ENCODE measurements at places on chromosomes 16 and 17. TPM values are rescaled to one million over a fixed set of nuclear protein-coding genes. Genes with fewer than 3 reads are reported as not detected.

Gene LRRC37A2
- total RNA-seq: 3.7 TPM

GRCh38 chr17:83046448-83047181, 32.8 kb upstream of the METRNL start:
- no peak for DNase-seq

DNA sequence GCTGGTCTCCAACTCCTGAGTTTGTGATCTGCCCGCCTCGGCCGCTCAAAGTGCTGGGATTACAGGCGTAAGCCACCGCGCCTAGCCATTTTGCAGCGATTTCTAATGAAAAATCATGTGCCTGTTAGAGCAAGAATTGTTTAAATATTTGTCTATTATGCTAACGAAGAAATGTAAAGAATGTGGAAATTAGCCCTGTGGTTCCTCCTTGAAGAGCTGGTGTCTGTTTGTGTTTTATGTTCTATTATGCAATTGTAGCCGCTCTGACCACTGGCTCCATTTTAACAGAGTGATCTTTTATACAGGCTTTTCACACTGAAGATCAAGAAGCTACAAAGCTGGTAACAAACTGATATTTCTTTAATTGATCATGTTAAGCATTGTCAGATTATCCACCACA, 217.3 kb downstream of the USP22 start:
- no peak for DNase-seq

DNA sequence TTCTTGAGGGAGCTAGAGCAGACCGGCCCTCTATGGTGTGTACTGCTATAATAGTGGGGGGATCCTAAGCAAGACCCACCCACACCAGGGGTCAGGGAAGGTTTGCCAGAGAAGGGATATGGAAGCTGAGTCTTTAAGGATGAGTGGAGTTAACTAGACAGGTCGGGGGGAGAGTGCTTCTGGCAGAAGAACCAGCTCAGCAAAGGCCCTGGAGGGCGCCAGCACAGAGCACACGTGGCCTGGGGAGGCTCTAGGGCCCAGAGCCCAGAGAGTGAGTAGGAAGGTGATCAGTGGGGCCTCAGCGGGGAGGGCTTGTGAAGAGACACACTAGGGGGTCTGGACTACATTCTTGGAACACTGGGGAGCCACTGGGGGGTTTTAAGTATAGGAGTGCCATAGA, 21.1 kb downstream of the NGFR start:
- no peak for DNase-seq

- DNase-seq: peak; percentile 77
Observed at GRCh38 chr16:82936941-82937551, 310.3 kb downstream of the CDH13 start.

Gene PLA2G10
- total RNA-seq: not detected

DNA sequence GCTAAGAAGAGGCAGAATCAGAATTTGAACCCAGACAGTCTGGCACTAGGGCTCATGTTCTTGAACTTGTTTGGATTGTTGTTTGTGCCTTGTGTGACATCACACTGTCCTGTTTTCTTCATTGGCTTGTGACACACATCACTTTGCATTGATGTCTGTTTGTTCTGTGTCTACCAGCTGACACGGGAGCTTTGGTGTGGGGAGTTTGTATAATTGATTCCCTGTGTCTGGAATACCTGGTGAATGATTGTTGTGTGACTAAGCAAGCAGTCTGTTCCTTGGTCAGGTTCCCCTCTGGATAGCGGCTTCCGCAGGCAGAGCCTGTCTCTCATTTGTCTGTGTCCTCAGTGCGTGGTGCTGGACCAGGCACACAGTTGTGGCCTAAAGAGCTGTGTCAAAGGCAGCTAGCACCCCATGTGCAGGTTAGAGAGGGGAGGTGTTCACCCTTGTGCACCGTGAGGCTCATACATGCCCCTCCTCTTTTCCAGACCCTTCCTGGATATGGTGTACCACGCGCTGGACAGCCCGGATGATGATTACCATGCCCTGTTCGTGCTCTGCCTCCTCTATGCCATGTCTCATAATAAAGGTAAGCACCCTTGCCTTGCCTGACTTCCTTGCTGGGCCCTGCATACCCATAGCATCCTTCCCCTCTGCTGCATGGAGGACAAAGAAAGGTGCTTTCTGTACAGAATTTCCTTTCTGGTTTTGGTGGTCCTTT, 80.1 kb downstream of the CLEC16A start:
- DNase-seq: peak; percentile 74

GRCh38 chr16:77668201-77668600, 54.1 kb upstream of the NUDT7 start:
- DNase-seq: no peak

- DNase-seq: no peak
Observed at GRCh38 chr16:57689762-57690558, 4.6 kb upstream of the DRC7 start.

- DNase-seq: no peak
Observed at GRCh38 chr16:9932919-9933653, 249.1 kb downstream of the GRIN2A start.

DNA sequence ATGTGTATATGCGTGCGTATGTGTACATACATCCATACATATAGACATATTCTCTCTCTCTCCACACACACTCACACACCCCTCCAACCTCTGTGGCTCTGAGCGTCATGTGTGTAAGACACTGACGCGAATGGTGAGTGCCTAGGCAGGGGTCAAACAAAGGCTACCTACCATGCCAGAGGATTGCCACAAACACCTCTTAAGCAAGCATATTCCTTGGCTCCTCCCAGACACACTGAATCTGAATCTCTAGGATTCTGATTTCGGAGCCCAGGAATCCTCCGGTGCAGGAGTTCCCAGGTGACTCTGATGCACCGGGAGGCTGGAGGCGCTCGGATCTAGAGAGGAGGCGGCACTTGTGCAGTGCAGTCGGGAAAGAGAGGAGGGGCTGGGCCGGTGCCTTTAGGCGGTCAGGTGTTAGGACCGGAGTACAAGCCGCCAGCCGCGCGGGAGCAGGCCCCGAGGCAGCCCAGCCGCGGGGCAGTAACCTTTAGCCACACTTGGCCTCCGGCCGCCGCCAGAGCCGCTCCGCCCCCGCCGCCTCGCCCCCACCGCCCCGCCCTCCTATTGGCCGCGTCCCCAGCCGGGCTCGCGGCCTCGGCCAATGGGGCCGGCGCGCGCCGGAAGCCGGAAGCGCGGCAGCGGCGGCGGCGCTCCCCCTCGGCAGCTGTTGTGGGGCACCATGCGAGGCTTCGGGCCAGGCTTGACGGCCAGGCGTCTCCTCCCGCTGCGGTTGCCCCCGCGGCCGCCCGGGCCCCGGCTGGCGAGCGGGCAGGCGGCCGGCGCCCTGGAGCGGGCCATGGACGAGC, at the start of gene MLYCD:
TSS of gene MLYCD (plus strand) at position 653 of the 809 bp plus-strand sequence. CDS start at position 683, 30 bp downstream.
- DNase-seq: peak; percentile 47

- DNase-seq: no peak
Observed at GRCh38 chr16:15882563-15882962, 5.8 kb downstream of the CEP20 start.

Gene TMED6
- 0.13 TPM for total RNA-seq

DNA sequence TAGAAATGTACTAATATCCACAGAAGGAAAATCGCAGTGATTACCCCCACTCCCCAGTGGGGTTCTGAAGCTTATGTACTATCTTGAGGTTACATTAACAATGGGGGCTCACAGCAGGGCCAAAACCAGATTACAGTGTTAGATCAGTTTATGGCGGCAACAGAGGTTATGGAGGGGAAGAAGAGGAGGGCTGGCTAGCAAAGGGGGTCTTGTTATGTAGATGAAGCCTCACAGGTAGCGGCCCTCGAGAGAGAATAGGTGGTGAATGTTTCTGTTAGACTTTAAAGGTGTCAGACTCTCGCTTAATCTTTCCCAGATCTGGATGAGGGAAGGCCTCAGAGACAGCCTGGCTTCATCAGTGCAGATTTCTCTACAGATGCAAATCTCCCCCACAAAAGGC, 22.2 kb downstream of the RNF112 start:
- DNase-seq: no peak

Gene KRTAP4-3
- total RNA-seq: not detected

DNA sequence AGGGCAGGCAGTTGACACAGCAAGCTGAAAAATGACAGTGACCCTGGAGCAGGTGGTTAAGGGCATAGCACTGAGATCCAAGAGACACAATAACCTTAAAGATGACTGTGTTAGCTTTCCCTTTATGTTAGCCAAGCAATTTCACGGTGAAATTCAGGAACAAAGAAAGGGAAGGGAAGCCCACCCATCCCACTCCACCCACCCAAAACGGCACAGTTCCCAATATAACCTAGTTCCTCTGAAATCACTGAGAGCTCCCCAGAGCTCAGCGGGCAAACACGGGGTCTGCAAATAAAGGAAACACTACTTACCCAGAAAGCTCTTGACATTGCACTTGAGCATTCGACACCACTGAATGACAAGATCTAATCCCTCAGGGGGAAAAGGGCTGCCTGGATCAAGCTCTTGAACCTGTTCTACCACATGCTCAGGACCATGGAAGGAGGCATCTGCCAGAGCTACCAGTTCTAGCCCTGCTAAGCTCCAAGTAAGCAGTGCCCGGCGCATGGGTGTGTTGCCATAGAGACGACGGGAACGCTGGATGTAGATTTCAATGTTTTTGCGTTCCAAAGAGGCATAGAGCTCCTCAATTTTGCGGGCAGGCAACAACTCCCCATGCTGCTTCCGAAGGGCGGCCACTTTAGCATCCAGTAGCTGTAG, 10.6 kb downstream of the BLTP2 start:
- no peak for DNase-seq

GRCh38 chr16:64363039-64363438, 758.8 kb downstream of the CDH11 start:
- DNase-seq: no peak

Gene MPP2
- 0.26 TPM for total RNA-seq

Gene DNAI2
- not detected for total RNA-seq

Gene KRTAP9-8
- total RNA-seq: not detected

GRCh38 chr16:4612474-4612931, 2.2 kb downstream of the UBALD1 start:
- no peak for DNase-seq

DNA sequence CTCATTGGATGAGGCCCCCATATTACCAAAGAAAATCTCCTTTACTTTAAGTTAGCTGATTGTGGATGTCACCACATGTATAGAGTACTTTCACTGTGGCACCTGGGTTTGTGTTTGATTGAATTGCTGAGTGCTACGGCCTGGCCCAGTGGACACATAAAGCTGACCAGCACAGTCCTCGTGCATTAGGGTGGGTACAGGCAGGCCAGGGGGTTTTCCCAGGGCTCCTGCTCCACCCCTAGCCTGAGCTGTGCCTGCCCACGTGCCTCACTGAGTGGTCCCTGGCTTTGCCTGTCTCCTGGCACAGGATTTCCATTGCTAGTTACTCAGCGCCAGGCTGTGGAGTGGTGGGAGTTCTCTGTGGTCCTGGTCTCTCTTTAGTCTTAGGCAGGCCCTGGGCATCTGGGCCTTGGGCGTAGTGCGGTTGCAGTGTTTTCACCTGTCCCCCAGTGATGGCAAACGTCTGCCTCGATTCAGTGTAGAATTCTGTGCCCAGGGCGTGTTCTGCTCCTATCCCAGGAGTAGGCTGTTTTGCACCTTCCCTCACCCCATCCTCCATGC, 86.0 kb downstream of the RPTOR start:
- DNase-seq: no peak

Gene KSR1
- 7.4 TPM for total RNA-seq

Gene SLC16A6
- total RNA-seq: 0.26 TPM

Gene DYNLRB2
- total RNA-seq: not detected

DNA sequence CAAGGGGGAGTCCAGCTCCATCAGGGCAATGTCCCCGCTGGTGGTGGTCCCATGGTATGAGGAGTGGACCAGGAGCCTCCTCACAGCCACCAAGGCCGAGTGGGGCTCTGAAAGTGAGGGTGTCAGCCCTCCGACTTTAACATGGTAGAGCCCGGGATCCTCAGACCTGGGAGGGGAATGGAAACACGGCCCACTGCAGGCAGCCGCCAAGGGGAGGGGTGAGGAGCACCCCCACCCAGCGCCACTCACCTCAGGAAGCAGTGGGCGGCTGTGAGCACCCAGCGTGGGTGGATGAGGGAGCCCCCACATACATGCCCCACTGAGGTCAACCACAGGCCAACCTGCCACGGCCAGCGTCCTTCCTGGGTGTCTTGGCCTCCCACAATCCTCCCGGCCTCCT, 10.8 kb downstream of the ZG16B start:
- no peak for DNase-seq

Gene GRAPL
- total RNA-seq: not detected

DNA sequence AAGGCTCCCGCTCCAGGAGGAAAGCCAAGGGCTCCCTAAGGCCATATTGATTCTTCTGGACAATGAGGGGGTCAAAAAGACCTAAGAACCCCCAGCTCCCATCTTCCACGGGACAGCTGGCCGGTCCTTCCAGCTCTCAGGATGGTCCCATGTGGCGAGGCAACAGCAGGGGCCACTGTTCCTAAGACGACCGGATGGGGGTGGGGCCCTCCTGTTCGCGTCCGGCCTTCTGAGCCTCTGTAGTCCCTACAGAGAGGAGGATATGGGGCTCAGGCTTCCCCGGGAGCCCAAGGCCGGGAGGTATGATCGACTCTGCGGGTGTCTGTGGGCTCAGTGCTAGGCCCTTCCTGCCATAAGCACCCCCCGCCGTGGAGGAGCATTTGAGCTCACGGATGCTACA, 6.0 kb upstream of the DCXR start:
- DNase-seq: no peak

- DNase-seq: no peak
Observed at GRCh38 chr17:34370376-34370996, 7.5 kb upstream of the CCL1 start.

Gene LHX1
- total RNA-seq: not detected

DNA sequence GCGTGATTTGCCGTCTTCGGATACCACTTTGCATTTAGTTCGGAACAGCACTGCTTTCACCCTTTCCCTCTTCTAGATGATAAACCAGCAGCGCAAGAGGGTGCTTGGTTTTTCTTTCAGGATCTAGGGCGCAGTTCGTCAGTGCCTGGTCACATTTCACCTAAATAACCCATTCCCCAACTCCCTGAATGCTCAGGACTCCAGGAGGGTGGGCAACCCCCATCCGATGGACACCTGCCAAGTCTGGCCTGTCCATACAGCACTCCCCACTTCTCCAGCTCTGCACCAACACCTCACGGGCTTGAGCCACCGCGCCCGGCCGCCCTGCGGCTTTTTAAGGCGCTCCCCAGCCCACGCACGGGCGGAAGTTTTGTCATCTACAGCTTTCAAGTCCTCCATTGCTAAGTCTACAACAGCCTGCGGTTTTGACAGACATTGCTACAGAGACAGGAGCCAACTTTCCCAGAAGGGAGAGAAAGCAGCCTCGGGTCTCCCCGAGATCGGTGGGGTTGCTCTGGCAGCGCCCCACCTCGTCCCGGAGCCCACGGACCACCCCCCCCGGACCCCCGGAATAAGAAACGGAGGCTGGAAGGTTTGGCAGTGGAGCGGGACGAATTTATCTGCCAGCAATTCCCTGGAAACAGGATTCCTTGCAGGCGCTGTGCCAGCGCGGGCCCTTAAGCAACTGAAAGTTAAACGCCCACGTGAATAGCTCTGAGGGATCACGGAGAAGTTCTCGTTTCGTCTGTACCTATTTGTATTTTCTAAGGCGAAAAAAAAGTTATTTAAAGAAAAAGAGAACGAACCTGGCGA, 38.6 kb upstream of the SLFN13 start:
- peak; percentile 79 for DNase-seq

Measured in bronchial epithelial cell (primary cell).